Non-pigmented ciliary epithelial cell (primary cell): ENCODE measurements at places on chromosomes 7 and 10.
A peak's percentile ranks its signal among the peaks of the same experiment; 100 is the strongest.

DNA sequence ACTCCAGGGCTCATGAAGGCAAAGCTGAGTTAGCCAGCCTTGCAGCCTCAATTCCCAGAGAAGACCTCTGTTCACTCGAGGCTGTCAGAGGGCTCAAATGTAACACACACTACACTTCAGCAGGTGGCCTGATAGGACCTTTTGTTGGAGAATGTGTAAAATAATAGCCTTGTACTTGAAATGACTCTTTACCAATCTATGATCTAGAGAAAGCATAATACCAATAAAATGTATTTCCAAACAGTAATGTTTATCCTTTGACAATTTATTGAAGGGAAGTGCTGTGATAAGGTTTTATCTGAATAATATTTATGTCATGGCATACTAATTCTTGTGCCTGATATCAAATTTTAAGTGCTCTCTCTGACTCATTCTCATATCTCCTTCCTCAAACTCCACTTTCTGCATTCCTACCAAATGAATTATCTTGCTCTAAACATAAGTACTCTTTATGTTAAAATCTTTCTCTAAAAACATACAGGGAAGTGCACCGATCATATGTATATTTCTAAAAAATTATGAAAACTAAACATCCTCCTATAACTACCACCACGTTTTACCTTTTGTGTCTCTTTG, 20.9 kb downstream of the CYP3A7 start:
- no peak for DNase-seq

DNA sequence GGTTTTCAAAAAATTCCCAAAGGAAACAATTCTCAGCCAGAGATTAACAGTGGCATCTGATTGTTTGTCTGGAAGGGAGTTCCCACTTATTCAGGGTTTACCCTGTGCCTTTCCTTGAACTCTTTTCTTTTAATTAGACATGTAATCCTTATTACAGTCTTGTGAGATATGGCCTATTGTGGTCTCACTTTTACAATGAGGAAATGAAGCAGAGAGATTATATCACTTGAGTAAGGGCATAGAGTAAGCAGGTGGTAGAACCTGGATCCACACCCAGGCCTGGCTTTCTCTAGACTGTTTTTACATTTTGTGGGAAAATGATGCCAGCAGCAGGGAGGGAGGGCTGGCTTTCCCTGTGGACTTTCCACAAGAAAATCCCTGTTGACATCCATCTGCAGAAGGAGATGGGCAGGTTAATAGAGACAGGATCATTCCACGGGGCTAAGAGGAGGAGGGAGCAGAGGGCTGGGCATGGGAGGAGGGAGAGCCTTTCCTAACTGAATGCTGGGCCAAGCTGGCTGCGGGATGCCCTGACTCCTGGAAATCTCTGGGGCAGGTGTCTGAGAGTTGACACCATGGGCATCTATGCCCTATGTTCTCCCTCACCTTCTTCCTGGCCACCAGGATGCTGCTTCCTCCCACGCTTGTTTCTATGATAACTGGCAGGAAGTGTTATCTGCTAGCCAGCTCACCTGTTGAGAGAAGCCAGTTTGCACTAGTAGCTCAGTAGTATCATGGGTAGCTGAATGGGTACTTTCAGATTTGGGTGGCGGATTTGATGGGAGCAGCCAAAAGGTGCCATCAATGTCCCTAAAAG, 28.7 kb upstream of the ARHGAP22 start:
- no peak for DNase-seq

- DNase-seq: no peak
Observed at GRCh38 chr7:6607651-6608051, 7.8 kb upstream of the ZNF853 start.

- no peak for DNase-seq
Observed at GRCh38 chr7:39313974-39314373, 252.2 kb upstream of the YAE1 start.

- DNase-seq: no peak
Observed at GRCh38 chr10:101644002-101644401, 51.0 kb downstream of the FBXW4 start.

DNA sequence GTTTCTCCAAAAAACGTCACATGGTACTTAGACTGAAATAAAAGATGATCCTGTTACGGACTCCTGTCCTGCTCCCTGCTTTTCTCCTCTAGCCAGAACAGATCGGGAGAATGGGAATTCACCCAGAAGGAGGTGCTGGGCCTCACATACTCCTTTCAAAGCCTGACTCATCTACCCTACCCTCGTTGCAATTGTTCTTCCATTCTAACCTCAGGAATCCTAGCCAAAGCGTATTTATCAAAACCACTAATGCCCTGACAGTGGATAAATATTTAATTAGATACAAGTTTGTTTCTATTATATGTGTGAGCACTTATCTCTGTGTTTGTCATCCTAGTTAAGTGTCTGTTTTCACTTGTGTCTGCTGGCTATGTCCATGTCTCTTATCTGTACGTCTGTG, 21.7 kb downstream of the ZCWPW1 start:
- DNase-seq: peak; percentile 51

- no peak for DNase-seq
Observed at GRCh38 chr10:124343351-124344265, 75.1 kb downstream of the OAT start.

GRCh38 chr7:6175645-6176044, 96.8 kb downstream of the CYTH3 start:
- peak; percentile 20 for DNase-seq

GRCh38 chr10:48446785-48447184, 140.3 kb downstream of the MAPK8 start:
- no peak for DNase-seq

- no peak for DNase-seq
Observed at GRCh38 chr7:134431815-134432214, 27.1 kb downstream of the AKR1B1 start.
